ENCODE measurements at places on chromosomes 2 and 18.

DNA sequence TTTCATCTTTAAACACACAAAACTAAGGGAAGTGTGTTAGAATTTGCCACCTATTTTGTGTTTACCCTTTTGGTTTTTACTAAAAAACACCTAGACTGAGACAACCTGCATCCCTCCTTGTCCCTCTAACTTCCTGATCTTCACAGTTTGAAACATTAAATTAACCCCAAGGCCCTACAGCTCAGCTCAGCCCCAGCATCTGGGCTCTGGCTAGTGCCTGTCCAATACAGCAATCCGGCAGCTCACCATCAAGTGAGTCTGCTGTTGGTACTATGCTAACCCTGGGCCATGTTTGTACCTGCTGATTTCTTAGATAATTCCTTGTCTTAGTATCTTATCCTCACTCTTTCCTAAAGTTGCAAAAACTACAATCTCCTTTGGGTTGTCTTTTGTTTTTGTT lies 162.4 kb downstream of the DSEL start:
- DNase-seq, result no peak

- no peak for DNase-seq
Observed at GRCh38 chr2:170481201-170481600, 233.9 kb upstream of the SP5 start.

GRCh38 chr2:240250985-240251847 lies 110.8 kb upstream of the OTOS start:
- peak; percentile 62 for DNase-seq

- peak; percentile 63 for DNase-seq
Observed at GRCh38 chr18:39846265-39846664, 2108.8 kb upstream of the PIK3C3 start.

- no peak for DNase-seq
Observed at GRCh38 chr2:165970663-165971062, 17.1 kb upstream of the TTC21B start.

DNA sequence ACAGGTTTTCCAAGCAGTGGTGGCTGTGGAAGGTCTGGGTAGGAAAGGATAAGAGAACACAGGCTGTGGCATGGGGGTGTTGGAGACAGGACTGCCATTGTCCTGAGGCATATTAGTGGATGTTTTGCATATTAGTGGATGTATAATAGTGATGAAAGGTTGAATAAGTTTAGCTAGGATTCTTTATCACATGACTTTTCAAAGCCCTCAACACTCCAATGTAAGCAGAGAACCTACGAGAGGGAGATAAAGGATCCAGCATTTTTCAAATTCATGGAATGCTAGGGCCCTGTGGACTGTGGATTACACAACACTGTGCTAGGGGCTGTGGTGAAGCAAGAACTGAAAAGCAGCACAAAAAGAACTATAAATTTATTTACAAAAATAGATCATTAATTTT lies 63.2 kb downstream of the POLE4 start:
- DNase-seq, result peak; percentile 85

DNA sequence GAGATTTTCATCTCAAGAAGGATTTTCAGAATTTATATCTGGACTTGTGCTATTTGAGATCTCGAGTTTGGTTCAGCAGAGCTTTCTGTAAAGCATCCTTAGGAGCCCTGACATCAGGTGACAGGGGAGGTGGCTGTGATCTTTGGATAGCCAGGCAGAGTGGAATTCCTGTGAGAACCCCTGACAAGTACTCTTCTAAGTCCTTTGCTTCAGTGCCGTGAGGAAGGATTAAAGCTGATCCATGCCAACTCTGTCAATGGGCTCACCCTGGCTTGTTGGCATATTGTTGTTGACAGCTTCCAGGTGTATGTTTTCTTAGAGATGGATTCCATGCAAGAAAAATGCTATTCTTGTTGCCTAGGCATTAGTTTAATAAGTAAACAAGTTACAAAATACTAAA lies 38.0 kb upstream of the NFE2L2 start:
- DNase-seq, result no peak

DNA sequence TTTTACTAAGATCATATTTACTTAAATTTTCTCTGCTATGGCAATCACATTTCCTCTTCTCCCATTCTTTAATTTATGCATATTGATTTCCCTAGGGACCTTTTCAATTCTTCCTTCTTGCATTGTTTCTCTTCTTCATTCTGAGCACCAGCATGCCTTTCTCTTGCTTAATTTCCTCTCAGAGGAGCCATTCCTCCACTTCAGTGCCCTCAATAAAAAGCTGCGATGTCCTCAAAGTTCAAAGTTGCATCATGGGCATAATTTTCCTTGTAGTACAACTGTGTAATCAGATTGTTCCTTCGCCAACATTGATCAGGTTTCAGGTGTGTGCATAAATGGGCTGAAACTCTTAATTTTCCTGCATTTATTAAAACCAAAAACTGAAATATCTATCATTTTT lies 21.8 kb upstream of the CD226 start:
- peak; percentile 27 for DNase-seq

Data from fibroblast of upper back skin (primary cell).